Thoracic aorta (tissue), 2 donors: ENCODE measurements at places on chromosomes 2 and 18.

DNA sequence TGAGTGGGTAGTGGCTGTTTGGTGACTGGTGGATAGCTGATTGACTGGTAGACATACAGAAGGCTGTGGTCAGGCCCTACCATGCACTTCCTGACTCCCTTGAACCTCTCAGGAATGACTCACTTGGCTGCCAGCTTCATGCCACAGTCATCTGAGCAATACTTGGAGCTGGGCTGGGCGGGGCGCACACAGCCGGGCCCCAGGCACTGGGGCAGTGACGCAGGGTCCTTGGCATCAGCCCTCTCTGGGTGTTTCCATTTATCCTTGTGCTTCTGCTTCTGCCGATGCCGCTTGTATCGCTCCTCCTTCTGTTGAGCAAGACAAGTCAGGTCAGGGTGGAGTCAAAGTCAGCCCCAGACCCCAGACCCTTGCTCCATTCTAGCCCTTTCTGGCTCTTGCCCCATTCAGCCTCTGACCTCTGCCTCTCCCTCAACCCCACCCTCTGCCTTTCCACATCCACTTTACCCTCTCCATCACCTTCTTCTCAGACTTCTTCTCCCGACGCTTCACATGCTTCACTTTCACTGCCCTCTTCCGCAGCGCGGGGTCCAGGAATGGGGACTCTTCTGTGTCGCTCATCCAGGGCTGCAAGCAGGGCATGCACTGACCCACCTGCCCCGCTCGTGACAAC is 3.0 kb upstream of the MBD1 start:
- peaks cover 26% of the 10 kb centered on the region for H3K4me1 ChIP-seq
- peaks cover 16% of the 10 kb centered on the region for H3K36me3 ChIP-seq
- H3K4me3 ChIP-seq, result no peak overlapping the region
- no peak overlapping the region for H3K27ac ChIP-seq

- no peak overlapping the region for H3K4me3 ChIP-seq
- H3K27ac ChIP-seq, result no peak overlapping the region
- DNase-seq, result no peak
- no peaks in the 10 kb centered on the region for H3K27me3 ChIP-seq
- no peaks in the 10 kb centered on the region for H3K36me3 ChIP-seq
Measured at GRCh38 chr18:3027370-3027891, 14.5 kb upstream of the LPIN2 start.

DNA sequence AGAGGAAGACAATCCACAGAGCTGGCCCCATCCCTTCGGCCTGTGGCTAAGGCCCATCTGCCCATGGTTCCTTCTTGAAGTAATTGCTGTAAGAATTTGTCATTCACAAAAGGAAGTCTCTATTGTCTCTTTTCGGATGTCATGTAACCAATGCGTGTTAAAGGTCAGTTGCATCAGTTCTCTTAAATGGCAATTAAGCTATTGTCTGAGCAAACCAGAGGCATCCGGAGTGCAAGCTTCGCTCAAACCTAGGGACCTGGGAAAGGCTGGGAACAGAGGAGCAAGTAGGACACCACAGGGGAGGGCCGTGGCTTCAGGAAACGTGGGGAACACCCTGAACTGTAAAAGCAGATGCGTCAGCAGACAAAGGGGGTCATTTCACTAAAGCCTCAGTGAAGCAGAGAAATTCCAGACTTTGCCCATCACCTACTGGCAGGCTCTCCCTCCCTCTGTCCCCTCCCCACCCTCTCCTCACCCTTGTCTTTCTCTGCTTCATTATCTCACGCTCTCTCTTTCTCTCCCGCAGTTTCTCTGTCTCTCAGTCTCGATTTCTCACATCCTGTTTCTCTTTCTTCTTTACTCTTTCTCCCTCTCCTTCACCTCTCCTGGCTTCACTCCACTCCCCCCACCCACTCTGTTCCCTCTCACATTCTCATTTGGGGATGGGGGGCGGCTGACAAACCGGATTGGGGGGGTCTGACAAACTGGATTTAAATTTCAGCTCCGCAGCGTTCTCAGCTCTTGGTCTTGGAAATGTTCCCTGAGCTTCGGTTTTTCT is 204.6 kb upstream of the TNP1 start:
- no peaks in the 10 kb centered on the region for H3K27me3 ChIP-seq
- H3K27ac ChIP-seq, result no peak overlapping the region
- no peak for DNase-seq
- no peaks in the 10 kb centered on the region for H3K4me1 ChIP-seq
- peak overlapping the region; percentile 63 for H3K4me3 ChIP-seq
- no peaks in the 10 kb centered on the region for H3K36me3 ChIP-seq

GRCh38 chr18:11655606-11655932 is 33.5 kb upstream of the GNAL start:
- no peaks in the 10 kb centered on the region for H3K4me1 ChIP-seq
- H3K36me3 ChIP-seq, result no peaks in the 10 kb centered on the region
- no peak for DNase-seq
- no peak overlapping the region for H3K27ac ChIP-seq
- peak overlapping the region; percentile 36 for H3K4me3 ChIP-seq

- no peaks in the 10 kb centered on the region for H3K27me3 ChIP-seq
- DNase-seq, result no peak
- H3K27ac ChIP-seq, result no peak overlapping the region
- no peak overlapping the region for H3K4me3 ChIP-seq
- no peaks in the 10 kb centered on the region for H3K4me1 ChIP-seq
Measured at GRCh38 chr2:58449286-58450010, 208.3 kb upstream of the FANCL start.

GRCh38 chr2:237253046-237253702 is 160.8 kb downstream of the COL6A3 start:
- H3K27me3 ChIP-seq, result no peaks in the 10 kb centered on the region
- no peak overlapping the region for H3K4me3 ChIP-seq
- H3K27ac ChIP-seq, result no peak overlapping the region
- no peak for DNase-seq
- H3K36me3 ChIP-seq, result no peaks in the 10 kb centered on the region

DNA sequence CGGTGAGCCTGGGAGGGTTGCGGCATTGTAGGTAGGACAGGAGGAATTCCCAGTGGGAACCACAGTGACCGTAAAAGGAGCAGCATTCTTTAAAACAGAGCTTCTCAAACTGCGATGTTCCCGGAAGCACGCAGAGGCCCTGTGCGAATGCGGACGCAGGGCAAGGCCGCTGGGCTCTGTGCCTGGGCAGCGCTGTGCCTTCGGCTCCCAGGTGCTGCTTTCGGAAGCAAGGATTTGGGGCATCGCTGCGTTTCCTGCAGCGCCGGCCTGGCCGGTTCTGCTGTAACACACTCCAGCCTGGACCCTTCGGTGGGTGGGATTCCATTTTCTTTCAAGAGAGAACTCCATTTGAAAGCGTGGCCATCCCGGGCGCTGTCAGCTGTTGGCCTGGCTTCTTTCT is 118.6 kb downstream of the PTGR3 start:
- H3K4me3 ChIP-seq, result no peak overlapping the region
- DNase-seq, result no peak
- H3K36me3 ChIP-seq, result no peaks in the 10 kb centered on the region
- H3K27me3 ChIP-seq, result no peaks in the 10 kb centered on the region

- no peak overlapping the region for H3K27ac ChIP-seq
- H3K4me1 ChIP-seq, result no peaks in the 10 kb centered on the region
- H3K27me3 ChIP-seq, result no peaks in the 10 kb centered on the region
- no peak overlapping the region for H3K4me3 ChIP-seq
Measured at GRCh38 chr18:10441472-10441871, 13.0 kb upstream of the APCDD1 start.

DNA sequence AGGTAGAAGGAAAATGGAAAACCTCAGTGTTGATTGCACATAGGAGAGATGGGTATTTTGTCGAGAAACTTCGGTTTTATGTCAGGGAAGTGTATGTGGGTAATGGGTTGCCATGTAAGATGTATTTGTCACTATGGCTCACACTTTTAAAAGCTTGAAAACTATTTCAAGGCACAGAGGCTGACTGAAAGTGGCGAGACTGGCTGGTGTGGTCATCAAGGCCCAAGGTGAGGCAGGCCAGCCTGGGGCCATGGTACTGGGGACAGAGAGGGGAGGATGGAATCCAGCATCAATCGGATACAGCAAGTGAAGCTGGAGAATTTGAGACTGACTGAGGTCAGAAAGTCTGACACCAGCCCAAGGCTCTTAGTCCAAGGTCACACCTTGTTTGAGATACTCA is 77.2 kb upstream of the MCFD2 start:
- peaks cover 29% of the 10 kb centered on the region for H3K4me1 ChIP-seq
- DNase-seq, result no peak
- no peaks in the 10 kb centered on the region for H3K27me3 ChIP-seq
- H3K4me3 ChIP-seq, result no peak overlapping the region
- peaks cover 35% of the 10 kb centered on the region for H3K36me3 ChIP-seq

GRCh38 chr2:135475128-135475527 is 55.9 kb downstream of the ZRANB3 start:
- DNase-seq, result no peak
- no peaks in the 10 kb centered on the region for H3K27me3 ChIP-seq
- no peak overlapping the region for H3K4me3 ChIP-seq
- H3K4me1 ChIP-seq, result no peaks in the 10 kb centered on the region
- no peak overlapping the region for H3K27ac ChIP-seq
